ENCODE measurements at places on chromosomes 3 and 15. TPM values are rescaled to one million over a fixed set of nuclear protein-coding genes. Genes with fewer than 3 reads are reported as not detected.

GOLGA6L7 gene
- not detected for total RNA-seq

EFCC1 gene
- under 0.01 TPM for total RNA-seq

CLDN11 gene
- 0.69 TPM for total RNA-seq

DLL4 gene
- total RNA-seq: under 0.01 TPM

TRPM1 gene
- total RNA-seq: 240 TPM

ARL13B gene
- 14.2 TPM for total RNA-seq

LARP6 gene
- 8.0 TPM for total RNA-seq

ITGA11 gene
- total RNA-seq: 0.34 TPM

DOCK3 gene
- under 0.01 TPM for total RNA-seq

DUOXA2 gene
- not detected for total RNA-seq

GHRL gene
- not detected for total RNA-seq

RLBP1 gene
- 0.73 TPM for total RNA-seq

ADAMTS17 gene
- 0.33 TPM for total RNA-seq

NR1I2 gene
- total RNA-seq: 0.36 TPM

ACSBG1 gene
- 0.34 TPM for total RNA-seq

TLR9 gene
- not detected for total RNA-seq

GPR27 gene
- total RNA-seq: 0.36 TPM

SNX33 gene
- total RNA-seq: 24.4 TPM

GOLGA8O gene
- 1.1 TPM for total RNA-seq

ILDR1 gene
- total RNA-seq: not detected

FANCD2OS gene
- not detected for total RNA-seq

AGBL1 gene
- total RNA-seq: 1.1 TPM

Measured in melanocyte of skin (primary cell).